ENCODE measurements at places on chromosomes 16 and 17.

DNA sequence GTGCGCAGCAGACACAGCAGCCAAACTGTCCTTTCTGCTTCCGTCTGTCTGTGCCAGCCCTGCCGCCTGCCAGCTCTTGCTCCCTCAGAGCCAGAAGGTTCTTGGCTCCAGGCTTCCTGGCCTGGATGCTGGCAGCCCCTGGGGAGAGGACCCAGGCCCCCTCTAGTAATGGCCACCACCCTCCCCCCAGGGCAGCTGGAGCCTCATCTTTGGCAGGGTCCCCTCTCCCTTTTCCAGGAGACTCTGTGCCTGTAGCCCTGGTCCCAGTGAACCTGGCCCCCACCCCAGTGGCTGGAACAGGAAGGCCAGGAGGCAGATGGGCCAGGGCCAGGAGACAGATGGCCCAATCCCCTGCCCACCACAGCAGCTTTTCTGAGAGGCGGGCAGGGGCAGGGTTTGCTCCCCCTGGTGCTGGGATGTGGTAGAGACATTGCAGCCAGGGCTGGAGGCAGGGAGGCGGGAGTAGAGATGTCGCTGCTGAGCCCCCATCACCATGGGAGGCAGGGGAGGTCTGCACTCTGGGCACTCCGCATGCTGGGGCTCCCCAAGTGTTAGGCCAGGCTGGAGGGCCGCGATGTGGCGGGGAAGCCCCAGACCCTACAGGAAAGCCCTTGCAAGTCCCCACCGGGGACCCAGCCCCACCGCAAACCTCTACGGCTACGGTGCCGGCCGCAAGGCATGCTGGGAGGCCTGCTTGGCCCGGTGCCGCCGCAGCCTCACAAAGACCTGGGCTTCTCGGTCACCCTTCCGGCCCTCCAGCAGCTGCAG lies 16.7 kb downstream of the UNC13D start:
- peak; percentile 46 for DNase-seq

DNA sequence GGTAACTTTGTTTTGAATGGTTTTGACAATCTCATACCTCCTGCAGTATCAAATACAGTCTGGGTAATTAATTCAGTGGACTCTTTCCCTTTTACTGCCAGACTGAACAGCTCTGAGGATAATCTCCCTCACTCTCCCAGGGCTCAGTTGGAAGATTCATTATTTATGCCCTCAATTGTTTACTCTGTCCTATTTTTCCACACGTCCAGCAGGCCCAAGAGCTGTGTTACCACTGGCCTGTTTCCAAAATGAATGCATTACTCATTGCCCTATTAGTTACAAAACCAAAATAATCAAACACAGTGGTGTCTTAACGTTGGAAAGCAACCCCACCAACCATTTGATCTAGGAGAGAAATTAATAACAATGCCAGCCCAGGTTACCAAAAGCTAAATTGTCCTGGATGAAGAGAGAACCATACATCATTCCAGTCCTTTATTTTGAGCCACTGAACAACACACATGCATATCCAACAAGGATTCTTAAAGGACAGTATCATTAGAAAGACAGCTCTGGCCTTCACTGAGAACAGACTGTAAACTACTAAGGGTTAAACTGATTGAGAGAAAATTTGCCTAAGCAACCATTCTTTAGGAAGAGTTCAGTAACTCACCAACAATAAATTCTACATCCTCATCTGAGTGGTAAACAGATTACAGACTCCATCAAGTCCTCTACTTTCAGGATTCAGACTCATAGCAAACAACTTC lies 34.5 kb downstream of the FAM222B start:
- DNase-seq = no peak

DNA sequence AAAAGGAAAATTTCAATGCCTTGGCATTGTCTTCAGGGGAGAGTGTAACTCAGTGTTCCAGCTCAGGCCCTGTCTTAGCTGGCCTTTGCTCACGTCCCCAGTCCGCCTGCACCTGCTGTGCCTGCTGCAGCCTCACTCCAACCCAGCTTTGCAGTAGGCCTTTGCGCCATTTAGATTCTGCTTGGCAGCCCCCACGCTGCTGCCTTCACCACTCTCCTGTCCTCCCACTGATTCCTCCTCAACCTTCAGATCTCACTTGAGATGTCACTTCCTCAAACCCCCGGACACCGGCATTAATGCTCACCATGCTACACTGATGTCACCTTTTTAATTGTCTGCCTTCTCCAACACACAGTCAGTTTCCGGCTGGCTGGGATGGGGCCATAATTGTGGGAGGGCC lies 166.2 kb downstream of the SHISA9 start:
- no peak for DNase-seq

GRCh38 chr17:5203178-5203907 lies 11.7 kb upstream of the ZNF594 start:
- DNase-seq = no peak

DNA sequence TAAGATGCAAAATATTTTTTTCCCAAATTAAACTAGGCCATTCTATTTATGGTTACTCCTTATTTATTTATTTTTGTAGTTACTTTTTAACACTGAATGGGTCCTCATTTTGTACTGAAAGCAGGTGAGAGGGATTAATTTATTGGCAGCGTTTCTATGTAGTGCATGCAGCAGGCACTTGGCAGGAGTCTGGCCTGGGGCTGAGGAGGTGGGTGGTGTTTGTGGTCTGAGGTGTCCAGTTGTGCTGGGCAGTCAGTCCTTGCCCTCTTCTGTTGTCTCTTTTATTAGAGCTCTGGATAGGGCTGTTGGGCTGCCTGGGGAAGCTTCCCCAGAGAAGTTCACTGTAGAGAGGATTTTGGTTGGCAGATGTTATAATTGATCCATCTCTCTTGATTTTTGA lies 12.7 kb downstream of the SEC14L1 start:
- no peak for DNase-seq

DNA sequence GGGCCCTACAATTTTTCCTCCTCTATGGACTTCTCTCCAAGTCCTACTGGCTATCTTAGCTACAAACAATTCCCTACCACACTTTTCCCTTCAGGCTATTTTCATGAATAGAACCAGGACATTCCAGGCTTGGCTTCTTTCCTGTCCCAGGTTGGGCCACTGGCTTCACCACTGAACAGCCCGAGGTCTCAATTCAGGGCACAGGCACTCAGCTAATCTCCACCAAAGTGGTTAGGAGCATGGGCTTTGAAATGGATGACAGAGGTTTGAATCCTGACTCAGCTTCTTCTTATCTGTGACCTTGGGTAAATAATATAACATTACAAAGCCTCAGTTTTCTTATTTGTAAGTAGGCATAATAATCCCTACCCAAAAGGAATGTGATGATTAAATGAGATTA lies 50.9 kb upstream of the ZNF629 start:
- DNase-seq = no peak

- no peak for DNase-seq
Observed at GRCh38 chr16:3142770-3143169, 7.9 kb downstream of the ZNF213 start.

DNA sequence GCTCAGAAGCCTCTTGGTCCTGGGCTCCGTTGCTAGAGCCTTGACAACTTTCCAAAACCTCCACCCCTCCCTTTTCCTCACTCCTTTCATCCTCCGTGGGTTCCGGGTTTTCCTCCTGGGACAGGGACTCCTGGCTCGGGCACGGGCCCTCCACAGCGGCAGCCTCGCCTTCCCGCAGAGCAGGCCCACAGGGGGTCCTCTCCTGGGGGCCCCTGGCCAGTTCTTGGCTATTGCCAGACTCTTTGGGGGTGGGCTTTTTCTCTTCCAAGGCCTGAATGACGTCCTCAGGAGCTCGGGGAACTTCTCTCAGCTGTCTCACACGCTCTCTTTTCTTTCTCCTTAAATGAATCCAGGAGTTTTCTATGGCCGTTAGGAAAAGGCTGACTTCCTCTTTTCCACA lies 19.3 kb upstream of the MNT start:
- DNase-seq = no peak

DNA sequence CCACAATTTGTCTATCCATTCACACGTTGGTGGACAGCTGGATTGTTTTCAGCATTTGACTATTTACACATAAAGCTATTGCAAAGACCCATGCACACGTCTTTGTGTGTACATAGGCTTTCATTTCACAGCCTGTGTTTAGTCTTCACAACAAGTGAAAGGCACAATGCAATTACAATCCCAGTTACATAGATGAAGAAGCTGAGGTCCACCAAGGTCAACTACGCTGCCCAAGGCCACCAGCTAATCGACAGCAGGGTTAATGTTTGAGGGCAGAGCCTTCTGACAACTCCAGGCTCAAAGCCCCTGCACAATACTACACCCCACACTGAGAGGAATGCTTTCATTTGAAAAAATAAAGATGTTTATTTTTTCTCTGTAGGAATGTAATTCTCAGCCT lies 93.6 kb upstream of the CDH13 start:
- no peak for DNase-seq

GRCh38 chr17:7972131-7972785 lies 30.2 kb upstream of the GUCY2D start:
- no peak for DNase-seq

- no peak for DNase-seq
Observed at GRCh38 chr16:1908983-1909382, 9.2 kb downstream of the HS3ST6 start.

- no peak for DNase-seq
Observed at GRCh38 chr16:48459167-48459566, 74.0 kb upstream of the SIAH1 start.

GRCh38 chr17:80460429-80460834 lies 16.0 kb downstream of the NPTX1 start:
- no peak for DNase-seq

DNA sequence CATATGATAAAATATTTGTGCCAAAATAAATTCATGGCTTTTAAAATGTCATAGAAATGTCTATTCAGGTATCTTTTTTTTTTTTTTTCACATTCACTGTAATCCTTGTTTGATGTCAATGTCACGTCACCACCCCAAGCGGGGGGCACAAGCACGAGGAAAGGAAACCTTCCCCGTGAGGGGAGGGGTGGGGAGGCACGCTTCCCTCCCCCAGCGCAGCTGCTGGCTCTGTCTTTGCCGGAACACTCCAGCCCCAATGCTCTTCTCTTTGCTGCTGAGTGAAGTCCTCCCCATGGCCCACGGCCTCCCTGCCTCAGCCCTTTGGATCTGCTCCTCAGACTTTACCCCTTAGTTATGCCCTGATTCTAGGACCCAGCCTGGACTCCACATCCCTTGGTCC lies 1.5 kb downstream of the SLC35G3 start:
- DNase-seq = no peak

- DNase-seq = no peak
Observed at GRCh38 chr17:32269377-32269776, 3.7 kb downstream of the RHBDL3 start.

GRCh38 chr17:39200070-39200879 lies at the start of gene RPL19:
Gene RPL19 (plus strand): TSS chr17:39200283. CDS start chr17:39200345, 62 bp downstream.
- peak; percentile 61 for DNase-seq

Measured in activated CD4-positive, CD25-positive, alpha-beta regulatory T cell (primary cell).